ENCODE measurements at places on chromosomes 1 and 21.

GRCh38 chr1:9909234-9910046 lies 629 bp downstream of the CTNNBIP1 start:
- DNase-seq = no peak

GRCh38 chr21:38902608-38903445 lies 97.1 kb downstream of the ETS2 start:
- DNase-seq = no peak

GRCh38 chr1:70745199-70745598 lies 302.4 kb downstream of the PTGER3 start:
- DNase-seq = no peak

GRCh38 chr1:154391086-154391770 lies 13.9 kb upstream of the IL6R start:
- DNase-seq = no peak

DNA sequence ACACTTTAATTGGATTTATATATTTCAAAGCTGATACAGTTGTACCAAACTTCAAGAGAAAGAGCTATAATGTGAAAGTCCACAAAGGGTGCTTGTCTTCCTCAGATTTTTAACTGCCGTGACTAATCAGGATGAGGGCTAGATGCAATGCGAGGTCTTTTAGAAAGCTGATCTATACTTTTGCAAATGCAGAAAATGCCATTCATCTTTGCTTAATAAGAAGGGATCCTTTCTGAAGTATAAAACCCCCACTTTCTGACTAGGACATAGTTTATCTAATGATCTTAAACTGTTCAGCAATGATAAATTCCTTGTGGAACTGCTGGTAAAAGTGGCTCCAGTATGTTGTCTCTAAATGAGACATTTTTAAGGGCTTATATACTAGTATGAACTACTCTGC lies 102.7 kb upstream of the NGF start:
- no peak for DNase-seq

DNA sequence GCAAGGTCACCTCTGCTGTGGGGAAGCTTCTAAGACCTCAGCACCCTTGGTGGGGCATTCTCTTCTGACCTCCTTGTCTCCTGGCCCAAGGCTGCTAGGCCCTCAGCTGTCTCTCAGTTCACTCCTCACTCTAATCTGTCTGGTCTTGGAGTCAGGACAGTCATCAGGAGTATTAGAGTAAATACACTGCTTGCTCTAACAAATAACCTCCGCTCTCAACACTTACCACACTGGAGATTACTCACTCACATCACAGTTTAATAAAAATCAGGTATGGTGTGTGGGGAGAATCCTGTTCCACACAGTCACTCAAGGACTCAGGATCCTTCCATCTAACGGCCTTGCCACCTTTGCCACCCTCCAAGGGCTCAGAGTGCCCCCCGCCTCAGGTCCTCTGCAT lies 26.6 kb upstream of the TMEM61 start:
- DNase-seq = no peak

DNA sequence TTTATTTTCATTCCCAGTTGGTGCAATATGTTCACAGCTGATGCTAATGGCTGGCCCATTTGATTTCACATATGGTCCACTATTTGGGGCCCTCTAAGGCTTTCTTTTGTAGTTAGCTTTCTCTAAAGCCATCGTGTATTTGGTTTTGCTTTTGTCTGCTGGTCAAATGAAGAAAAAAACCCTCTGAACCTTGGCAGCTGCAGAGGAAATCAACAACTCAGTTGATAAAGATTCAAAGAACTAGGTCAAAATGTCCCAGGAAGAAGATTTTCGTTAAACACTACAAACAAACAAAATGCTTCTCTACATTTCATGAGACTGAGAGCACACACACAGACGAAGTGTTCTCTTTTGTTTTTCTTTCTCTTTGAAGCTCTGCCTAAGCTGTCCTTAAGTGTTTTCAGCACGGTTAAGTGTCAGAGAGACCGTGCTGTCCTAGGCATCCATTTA lies 655.0 kb downstream of the RWDD3 start:
- DNase-seq = no peak

DNA sequence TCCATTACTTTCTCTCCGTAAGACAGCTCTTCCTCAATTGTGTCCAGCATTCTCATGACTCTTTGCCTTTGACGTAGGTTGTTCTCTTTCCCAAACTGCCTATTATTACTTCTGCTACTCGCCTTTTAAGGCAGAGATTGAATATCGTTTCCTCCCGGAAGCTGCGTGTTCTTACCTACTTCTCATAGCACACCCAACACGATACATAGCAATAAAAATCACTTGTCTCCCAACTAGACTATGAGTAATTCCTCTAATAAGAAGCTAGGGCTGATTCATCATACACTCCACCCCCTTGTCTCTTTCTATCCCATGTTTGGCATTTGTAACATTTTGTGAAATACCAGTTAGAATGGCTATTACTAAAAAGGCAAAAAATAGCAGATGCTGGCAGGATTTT lies 55.8 kb upstream of the SGIP1 start:
- DNase-seq = peak; percentile 72

GRCh38 chr1:11767922-11768704 lies 6.1 kb downstream of the C1orf167 start:
- DNase-seq = no peak

DNA sequence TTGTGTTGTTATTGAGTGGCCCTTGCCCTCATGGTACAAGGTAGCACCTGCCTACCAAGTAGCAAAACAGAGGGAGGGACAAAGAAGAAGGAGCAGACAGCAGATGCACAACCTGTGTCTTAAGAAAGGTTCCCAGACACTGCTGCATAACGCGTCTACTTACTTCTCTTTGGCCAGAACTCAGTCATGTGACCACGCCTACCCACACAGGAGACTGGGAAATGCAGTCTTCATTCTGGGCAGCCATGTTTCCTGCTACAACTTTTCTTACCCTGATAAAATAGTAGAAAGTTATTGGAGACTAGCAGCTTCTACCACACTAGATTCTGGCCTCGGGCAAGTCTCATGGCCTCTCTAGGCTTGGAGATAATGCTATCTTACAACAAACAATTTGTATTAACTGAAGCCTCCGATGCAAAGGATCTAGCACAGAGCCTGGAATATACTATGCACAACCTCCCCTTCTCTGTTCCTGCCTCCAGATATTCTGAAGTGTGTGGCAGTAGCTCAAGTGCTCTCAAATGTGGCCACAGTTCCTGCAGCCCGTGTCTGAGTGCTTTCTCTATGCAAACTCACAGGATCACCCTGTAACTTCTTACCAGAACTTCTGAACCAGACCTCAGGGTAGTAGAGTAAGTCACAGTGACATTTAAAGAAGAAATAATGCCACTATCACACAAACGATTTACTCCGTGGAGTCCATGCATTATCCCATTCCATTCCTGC lies 34.1 kb upstream of the BTG2 start:
- no peak for DNase-seq

- DNase-seq = peak; percentile 24
Measured at GRCh38 chr1:202189001-202189790, 4.4 kb upstream of the LGR6 start.

All from GM04504 (cell line).